SK-N-SH (cell line): ENCODE measurements at places on chromosomes 5 and 9. TPM values are rescaled to one million over a fixed set of nuclear protein-coding genes. Genes with fewer than 3 reads are reported as not detected.

GRCh38 chr5:8826508-8826907 is 719.4 kb downstream of the SEMA5A start:
- DNase-seq: no peak

Gene GARNL3
- 9.1 and 10.4 TPM in 2 replicates for polyA plus RNA-seq

Gene KIF20A
- polyA plus RNA-seq: 16.0 and 17.4 TPM in 2 replicates

Gene SH3PXD2B
- 15.0 and 15.7 TPM in 2 replicates for polyA plus RNA-seq
